ENCODE measurements at places on chromosomes 4 and X. TPM values are rescaled to one million over a fixed set of nuclear protein-coding genes. Genes with fewer than 3 reads are reported as not detected.
A peak's percentile ranks its signal among the peaks of the same experiment; 100 is the strongest.

Gene HSFX4
- not detected for total RNA-seq

DNA sequence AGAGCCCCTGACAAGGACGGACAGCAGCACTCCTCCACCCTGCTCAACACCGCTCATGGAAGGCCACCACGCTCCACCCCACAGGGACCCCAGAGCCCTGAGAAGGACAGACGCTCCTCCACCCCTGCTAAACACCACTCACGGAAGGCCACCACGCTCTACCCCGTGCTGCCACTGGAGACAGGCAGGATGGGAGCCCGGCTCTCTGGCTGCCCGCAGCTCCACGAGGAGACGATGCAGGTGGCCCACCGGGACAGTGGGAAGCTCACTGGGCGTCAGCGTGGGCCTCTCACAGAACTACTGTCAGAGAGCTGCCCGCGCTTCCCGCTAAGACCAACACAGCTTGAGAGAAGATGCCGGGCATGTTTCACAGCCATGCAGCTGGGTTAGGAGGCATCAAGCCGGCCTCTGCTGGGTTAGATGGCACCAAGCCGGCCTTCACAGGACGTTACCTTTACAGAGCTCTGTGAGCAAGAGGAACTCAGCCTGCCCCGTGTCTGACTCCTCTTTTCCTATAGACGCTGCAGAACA is 20.8 kb downstream of the GAK start:
- H3K4me1 ChIP-seq = peaks cover 22% of the 10 kb centered on the region
- H3K27me3 ChIP-seq = no peaks in the 10 kb centered on the region
- no peak for DNase-seq
- no peak overlapping the region for H3K27ac ChIP-seq
- H3K36me3 ChIP-seq = peaks cover 16% of the 10 kb centered on the region
- H3K4me3 ChIP-seq = no peak overlapping the region

GRCh38 chr4:54063737-54064316 is 578 bp downstream of the CHIC2 start:
- no peaks in the 10 kb centered on the region for H3K36me3 ChIP-seq
- peak; percentile 75 for DNase-seq

GRCh38 chr4:74480267-74480666 is 35.3 kb downstream of the AREG start:
- no peak overlapping the region for H3K27ac ChIP-seq
- no peaks in the 10 kb centered on the region for H3K36me3 ChIP-seq
- DNase-seq = no peak
- H3K27me3 ChIP-seq = no peaks in the 10 kb centered on the region

- DNase-seq = no peak
- no peak overlapping the region for H3K4me3 ChIP-seq
- H3K4me1 ChIP-seq = no peaks in the 10 kb centered on the region
- H3K27ac ChIP-seq = no peak overlapping the region
- no peaks in the 10 kb centered on the region for H3K36me3 ChIP-seq
Measured at GRCh38 chr4:114907568-114907967, 205.9 kb downstream of the NDST4 start.

Gene WNK3
- 1.4 TPM for total RNA-seq

Gene ATP2B3
- total RNA-seq = 0.21 TPM

DNA sequence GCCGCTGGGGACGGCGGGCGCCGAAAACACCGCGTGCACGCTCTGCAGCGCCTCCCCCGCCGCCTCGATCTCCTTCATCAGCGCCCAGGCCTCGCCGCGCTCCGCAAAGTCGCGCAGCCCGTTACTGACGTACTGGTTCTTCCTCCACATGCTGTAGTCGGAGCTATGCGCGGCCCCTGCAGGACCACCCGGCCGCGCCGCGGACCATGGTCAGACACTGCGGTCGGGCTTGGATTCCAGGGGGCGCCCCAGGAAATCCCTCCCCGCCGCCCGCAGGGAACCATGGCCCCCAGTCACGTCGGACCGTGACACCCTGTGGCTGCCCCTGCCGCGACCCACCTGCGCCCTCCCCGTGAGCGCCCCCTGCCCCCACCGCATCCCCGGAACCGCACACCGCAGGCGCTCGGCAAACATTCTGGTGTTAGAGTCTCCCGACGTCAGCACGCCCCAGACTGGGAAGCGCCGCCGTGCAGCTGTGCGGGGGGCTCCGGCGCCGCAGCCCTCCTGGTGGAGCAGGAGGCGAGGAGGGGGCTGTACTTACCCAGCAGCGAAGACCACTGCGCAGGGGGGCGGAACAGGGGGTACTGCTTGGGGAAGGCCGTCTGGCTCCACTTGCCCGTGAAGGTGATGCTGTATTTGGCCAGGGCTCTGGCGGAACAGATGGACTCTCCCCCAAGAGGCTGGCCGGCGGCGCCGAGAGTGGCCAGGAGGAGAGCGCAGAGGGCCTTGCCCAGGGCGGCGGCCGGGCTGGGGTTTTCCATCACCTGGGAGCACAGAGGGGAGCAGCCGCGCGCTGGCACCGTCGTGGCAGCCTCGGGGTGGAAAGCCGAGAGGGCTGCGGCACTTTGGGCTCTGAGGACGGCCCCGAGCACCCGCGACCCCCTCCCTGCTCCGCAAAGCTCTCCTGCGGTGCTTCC is 814 bp downstream of the SPON2 start:
- H3K4me3 ChIP-seq = peak overlapping the region; percentile 36
- no peaks in the 10 kb centered on the region for H3K36me3 ChIP-seq
- peaks cover 6% of the 10 kb centered on the region for H3K27me3 ChIP-seq
- peaks cover 6% of the 10 kb centered on the region for H3K4me1 ChIP-seq
- peak; percentile 52 for DNase-seq

Gene CTAG2
- not detected for total RNA-seq

DNA sequence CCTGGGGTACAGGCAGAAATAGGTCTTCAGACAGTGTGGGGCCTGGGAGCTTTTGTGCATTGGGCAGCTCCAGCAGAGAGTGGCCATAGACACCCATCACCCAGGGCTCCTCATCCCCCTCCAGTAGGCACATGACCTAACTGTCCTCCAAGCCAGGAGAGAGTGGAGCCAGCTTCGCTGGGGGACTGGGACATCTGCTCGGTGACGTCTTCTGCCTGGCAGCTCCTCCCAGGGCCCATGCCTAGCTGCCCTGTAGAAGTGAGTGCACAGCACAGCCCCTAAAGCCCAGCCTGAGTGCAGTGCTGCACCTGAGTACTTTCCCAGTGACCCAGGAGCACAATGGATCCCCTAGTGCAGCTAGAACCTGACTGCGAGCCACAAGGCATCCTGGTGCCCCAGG is 279.7 kb upstream of the SLC7A11 start:
- H3K27ac ChIP-seq = no peak overlapping the region
- H3K4me1 ChIP-seq = no peaks in the 10 kb centered on the region
- no peak overlapping the region for H3K4me3 ChIP-seq
- H3K36me3 ChIP-seq = no peaks in the 10 kb centered on the region
- H3K27me3 ChIP-seq = no peaks in the 10 kb centered on the region

DNA sequence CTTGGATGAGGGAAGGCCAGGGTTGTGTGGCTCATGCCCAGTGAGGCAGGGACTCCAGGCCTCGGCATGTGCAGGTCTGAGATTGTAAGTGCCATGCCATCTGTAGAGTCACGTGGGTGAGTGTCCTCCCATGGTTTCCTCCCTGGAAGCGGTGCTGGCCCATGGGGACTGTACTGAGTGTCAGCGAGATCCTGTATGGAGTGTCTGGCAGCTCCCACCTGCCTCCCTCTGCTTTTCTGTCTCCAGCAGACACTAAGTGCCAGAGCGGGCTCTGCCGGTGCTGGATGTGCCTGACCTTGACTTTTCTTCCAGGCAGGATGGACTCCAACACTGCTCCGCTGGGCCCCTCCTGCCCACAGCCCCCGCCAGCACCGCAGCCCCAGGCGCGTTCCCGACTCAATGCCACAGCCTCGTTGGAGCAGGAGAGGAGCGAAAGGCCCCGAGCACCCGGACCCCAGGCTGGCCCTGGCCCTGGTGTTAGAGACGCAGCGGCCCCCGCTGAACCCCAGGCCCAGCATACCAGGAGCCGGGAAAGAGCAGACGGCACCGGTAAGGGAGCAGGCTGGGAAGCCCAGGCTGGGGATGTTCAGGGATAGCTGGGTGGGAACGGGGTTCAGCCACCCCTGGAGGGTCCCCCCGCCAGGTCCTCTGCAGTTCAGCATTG is 7.6 kb downstream of the WFS1 start:
- H3K4me1 ChIP-seq = peaks cover 86% of the 10 kb centered on the region
- H3K27ac ChIP-seq = peak overlapping the region; percentile 81
- no peaks in the 10 kb centered on the region for H3K27me3 ChIP-seq
- no peak for DNase-seq
- no peak overlapping the region for H3K4me3 ChIP-seq

- no peaks in the 10 kb centered on the region for H3K4me1 ChIP-seq
- H3K27ac ChIP-seq = no peak overlapping the region
- H3K4me3 ChIP-seq = no peak overlapping the region
- DNase-seq = no peak
Measured at GRCh38 chr4:54497947-54498346, 159.8 kb upstream of the KIT start.

GRCh38 chr4:5962416-5962815 is 55.8 kb downstream of the C4orf50 start:
- no peak for DNase-seq
- no peak overlapping the region for H3K27ac ChIP-seq
- H3K27me3 ChIP-seq = no peaks in the 10 kb centered on the region

DNA sequence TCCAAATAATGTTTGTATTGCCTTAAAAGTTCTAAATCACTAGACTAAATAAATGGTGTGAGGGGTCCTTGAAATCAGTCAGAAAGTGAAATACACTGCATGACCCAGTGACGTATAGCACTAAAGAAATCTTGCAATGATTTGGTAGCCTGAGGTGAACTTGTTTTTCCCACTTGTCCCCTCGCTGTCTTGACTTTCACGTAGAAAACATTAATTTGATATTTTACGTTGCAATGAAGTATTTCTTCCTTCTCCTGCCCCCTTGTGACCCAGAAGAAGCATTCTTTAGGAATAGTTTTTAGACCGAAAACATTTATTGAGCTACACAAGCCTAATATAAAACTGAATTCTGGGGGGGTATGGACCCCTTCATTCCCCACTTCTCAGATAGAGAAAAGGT is 3.7 kb downstream of the KLB start:
- no peak overlapping the region for H3K4me3 ChIP-seq
- H3K27me3 ChIP-seq = no peaks in the 10 kb centered on the region
- no peaks in the 10 kb centered on the region for H3K36me3 ChIP-seq
- no peak overlapping the region for H3K27ac ChIP-seq
- DNase-seq = no peak

- H3K27me3 ChIP-seq = no peaks in the 10 kb centered on the region
- H3K4me3 ChIP-seq = no peak overlapping the region
- DNase-seq = no peak
- no peaks in the 10 kb centered on the region for H3K4me1 ChIP-seq
- H3K36me3 ChIP-seq = no peaks in the 10 kb centered on the region
Measured at GRCh38 chrX:87005183-87005582, 512.4 kb upstream of the KLHL4 start.

Gene CSAG2
- not detected for total RNA-seq

DNA sequence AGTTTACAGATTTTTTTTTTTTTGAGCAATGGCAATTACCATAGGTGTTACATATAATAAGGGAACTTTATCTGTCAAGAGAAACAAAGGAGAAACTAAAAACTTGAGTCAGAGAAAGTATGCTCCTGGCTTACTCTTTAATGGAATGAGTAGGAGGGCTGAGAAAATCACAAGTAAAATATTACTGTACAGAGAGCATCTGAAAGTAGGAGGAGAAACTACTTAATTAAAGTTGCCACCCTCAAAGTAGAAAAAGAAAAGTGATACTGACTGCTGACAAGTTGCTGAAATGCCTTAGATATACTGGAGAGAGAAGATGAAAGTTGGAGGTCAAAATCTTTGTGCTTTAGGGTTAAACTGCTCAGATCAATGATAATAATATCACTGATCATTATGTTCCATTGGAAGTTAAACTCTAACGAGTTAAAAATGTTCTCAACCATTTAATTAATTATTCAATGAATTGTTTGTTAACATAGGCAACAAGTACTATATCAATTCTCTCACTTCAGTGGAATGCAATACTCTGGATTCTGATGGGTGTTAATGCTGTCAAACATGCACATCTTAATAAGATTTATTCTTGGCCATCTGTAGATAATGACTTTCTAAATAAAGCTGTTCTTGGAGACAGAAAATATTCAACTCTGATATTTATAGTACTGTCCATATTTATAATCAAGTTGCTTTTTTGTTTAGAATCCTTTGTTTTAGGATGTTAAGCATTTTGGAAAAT is 61.2 kb upstream of the CAMK2D start:
- no peak overlapping the region for H3K4me3 ChIP-seq
- H3K27me3 ChIP-seq = no peaks in the 10 kb centered on the region
- DNase-seq = no peak
- no peak overlapping the region for H3K27ac ChIP-seq

GRCh38 chrX:40147126-40147952 is 49.6 kb upstream of the BCOR start:
- peaks cover 9% of the 10 kb centered on the region for H3K4me1 ChIP-seq
- H3K4me3 ChIP-seq = no peak overlapping the region
- H3K36me3 ChIP-seq = no peaks in the 10 kb centered on the region
- no peak overlapping the region for H3K27ac ChIP-seq

GRCh38 chr4:27714073-27714472 is 853.4 kb downstream of the STIM2 start:
- no peaks in the 10 kb centered on the region for H3K27me3 ChIP-seq
- H3K4me1 ChIP-seq = peaks cover 12% of the 10 kb centered on the region
- no peaks in the 10 kb centered on the region for H3K36me3 ChIP-seq
- peak; percentile 21 for DNase-seq
- no peak overlapping the region for H3K4me3 ChIP-seq

- DNase-seq = no peak
- H3K4me1 ChIP-seq = peaks cover 11% of the 10 kb centered on the region
- H3K36me3 ChIP-seq = no peaks in the 10 kb centered on the region
- no peak overlapping the region for H3K4me3 ChIP-seq
- H3K27me3 ChIP-seq = peaks cover 5% of the 10 kb centered on the region
Measured at GRCh38 chrX:13086076-13086475, 41.7 kb upstream of the FAM9C start.

Gene FAAH2
- total RNA-seq = 16.0 TPM

DNA sequence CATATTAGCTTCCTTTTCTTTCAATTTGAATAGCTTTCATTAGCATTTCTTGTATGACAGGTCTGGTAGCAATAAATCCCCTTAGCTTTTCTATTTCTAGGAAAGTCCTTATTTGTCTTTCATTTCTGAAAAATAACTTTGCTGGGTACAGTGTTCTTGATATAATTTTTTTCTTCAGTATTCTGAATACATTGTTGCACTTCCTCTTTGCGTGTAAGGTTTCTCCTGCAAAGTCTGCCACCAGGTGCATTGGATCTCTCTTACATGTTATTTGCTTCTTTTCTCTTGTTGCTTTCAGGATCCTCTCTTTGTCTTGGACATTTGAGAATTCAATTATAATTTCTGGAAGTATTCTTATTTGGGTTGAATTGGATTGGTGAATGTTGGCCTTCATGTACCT is 663.7 kb downstream of the GRXCR1 start:
- no peak overlapping the region for H3K27ac ChIP-seq
- no peak overlapping the region for H3K4me3 ChIP-seq
- H3K27me3 ChIP-seq = no peaks in the 10 kb centered on the region
- H3K36me3 ChIP-seq = no peaks in the 10 kb centered on the region
